Stimulated activated CD4-positive, alpha-beta T cell treated with anti-CD3 and anti-CD28 coated beads, Interleukin-1b, Interleukin-23, amount 100 ng/mL, for 1 hour (primary cell): ENCODE measurements at places on chromosomes 6 and 20.

GRCh38 chr20:44336725-44337380 is at the start of gene R3HDML:
Gene R3HDML, plus strand, starts transcription at chr20:44337043. Its CDS starts 115 bp downstream, at chr20:44337158.
- no peak for DNase-seq

DNA sequence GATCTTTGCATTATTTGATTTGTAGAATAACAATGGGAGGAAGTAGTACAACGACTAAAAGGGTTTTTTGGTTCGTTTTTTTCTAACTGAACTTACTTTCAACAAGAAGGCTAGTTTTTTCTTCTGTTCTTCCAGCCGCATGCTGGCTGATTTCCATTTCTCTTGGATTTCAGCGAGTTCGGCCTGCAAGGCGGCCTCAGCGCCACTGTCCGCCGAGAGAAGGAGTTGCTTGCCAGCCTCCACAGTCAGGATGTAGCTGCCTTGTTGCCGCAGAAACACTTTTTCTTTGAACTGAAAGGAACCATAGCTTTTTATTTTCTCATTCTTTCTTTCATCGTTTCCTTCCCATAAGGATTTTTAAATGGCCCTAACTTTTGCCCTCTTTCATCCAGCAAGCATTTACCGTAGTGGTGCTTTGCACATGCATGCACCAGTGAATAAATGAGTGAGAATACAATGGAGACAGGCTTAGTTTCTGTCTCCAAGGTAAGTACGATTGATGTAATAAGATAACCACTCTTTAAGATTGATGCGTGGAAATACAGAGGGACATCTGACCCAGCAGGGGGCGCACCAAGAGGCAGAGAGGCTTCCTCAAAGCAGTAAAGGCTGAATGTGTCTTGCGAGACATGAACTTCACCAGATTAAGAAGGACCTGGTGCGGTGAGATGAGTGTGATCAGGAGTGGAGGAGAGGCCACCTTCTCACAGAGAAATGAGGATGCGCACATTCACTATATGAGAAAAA is 398.8 kb downstream of the ESR1 start:
- peak; percentile 30 for DNase-seq

- no peak for DNase-seq
Observed at GRCh38 chr6:3504938-3505805, 48.3 kb upstream of the SLC22A23 start.

GRCh38 chr6:53408826-53409225 is 60.1 kb upstream of the ELOVL5 start:
- DNase-seq: no peak

DNA sequence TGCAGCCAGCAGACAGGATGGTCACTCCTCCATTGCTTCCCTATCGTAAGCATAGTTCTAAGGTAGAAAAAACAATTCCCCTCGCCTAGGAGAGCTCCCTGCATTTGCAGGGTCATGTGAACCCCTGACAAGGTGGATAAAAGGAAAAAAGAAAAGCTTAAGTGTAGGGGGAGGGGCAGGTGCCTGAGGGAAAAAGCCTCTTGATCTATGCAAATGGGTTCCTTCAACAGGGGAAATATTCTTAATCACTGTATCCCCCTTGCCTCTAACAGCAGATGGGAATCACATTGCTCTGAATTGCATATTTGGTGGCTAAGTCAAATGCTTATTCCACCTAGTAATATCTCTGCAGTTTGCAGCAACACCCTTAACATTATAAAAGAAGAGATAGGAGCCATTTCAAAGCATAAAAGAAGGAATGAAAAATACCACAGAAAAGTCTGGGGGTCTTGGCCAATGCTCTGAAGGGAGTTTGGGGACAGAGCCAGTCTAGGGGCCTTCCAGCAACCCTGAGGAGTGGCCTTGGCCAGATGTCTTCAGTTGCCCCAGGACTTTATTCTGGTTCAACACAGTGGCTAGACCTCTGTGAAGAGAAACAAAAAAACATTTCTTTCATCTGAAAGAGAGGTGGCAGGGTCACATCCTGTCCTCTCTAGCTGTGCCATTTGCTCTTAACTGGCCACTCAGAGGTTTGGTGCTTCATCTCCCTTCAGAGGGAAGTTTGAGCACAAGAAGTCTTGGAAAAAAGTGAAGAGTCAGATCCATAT is 660.4 kb upstream of the GJE1 start:
- DNase-seq: no peak

- no peak for DNase-seq
Observed at GRCh38 chr20:3925899-3926638, 36.9 kb downstream of the PANK2 start.

DNA sequence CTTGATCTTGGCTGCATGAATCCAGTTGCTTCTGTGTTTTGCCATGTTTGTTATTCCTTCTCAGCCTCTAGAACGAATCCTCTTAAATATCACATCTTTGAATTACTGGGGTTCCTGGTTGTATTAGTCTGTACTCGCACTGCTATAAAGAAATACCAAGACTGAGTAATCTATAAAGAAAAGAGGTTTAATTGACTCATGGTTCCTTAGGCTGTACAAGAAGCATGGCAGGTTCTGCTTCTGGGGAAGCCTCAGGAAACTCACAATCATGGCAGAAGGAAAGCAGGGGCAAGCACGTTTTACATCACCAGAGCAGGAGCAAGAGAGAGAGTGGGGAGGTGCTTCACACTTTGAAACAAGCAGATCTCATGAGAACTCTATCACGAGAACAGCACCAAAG is 18.0 kb upstream of the BFSP1 start:
- no peak for DNase-seq

- no peak for DNase-seq
Observed at GRCh38 chr20:61986762-61987321, 78.8 kb downstream of the TAF4 start.

- DNase-seq: no peak
Observed at GRCh38 chr6:17919496-17919895, 67.9 kb downstream of the KIF13A start.

DNA sequence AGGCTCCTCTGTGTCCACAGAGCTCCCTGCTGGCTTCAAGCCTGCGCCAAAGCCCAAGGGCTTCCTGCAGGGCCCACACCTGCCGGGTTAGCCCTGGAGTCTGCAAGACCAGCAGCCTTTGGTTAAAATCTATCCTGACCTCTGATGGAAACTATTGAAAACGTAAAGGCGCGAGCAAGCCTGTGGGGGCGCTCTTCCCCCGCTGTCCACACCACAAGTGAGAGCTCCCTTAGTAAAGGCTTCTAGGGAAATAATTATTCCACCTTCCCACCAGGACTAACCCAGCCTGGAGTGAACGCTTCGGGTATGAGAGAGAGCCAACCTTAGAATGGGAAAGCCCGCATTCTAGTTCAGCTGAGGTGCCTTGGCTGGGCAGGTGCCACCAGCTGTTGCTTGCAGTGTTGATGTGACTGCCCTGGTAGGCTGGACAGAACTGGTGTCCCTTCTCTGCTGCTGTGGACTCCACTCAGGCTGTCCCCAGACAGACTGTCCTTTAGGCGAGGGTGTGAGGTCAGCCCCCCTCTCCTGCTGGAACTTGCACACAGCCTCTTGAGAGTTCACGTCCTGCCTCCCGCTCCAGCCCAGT is 68.7 kb downstream of the SYTL3 start:
- DNase-seq: no peak

- no peak for DNase-seq
Observed at GRCh38 chr20:31694842-31695593, 27.6 kb downstream of the BCL2L1 start.

DNA sequence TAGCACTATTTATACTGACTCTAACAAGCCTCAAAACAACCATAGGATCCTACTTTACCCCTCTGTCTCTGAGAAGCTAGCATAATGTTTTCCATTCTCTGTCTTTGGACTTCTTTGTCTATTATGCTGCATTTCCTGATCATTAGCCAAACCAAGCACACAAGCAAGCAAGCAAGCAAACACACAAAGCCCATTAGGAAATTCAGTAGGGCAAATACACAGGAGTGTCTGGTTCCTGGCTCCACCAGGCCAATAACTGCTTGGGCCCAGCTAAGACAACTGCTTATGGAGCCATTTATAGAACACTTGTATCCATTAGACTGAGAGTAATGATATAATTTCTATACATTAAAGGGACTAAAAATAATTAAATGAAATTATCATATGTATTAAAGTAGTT is 952.9 kb upstream of the EPHA7 start:
- DNase-seq: no peak

DNA sequence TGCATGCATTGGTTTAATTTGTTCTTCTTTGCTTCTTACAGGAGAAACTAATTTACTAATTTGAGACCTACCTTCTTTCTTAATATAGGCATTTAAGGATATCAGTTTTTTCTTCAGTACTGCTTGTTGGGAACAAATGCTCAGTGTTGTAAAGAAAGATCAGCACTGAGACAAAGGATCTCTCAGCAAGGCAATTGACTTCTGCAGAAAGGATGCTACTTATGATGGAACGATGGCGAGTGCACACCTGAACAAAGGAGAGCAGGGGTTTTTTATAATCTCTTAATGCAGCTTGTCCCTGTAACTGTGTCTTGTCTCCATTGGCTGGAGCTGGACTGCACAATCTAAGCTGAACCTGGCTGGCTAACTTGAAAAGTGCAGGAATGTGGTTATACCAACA is 64.2 kb downstream of the RPP21 start:
- no peak for DNase-seq

- DNase-seq: no peak
Observed at GRCh38 chr6:30073489-30074235, 1.9 kb downstream of the RNF39 start.

DNA sequence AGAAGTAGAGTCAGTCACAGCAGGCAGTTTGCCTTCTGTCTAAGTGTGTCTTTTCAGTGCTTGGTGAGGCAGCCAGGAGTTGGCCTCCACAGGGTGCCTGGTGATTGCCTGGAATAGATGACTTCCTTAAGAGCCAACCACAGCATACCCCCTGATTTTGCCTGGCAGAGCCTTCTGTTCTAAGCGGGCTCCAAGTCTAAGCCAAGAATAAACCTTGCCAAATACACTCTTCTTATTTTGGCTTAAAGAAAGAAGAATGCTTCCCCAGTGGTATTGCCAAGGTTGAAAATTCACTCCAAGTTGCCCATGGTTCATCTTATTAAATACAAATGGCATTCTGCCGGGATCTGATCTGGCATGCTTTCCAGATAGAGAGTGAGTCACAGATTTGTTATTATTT is 1424.8 kb upstream of the EYS start:
- DNase-seq: no peak

GRCh38 chr6:32105433-32105832 is 3.7 kb downstream of the TNXB start:
- DNase-seq: no peak

DNA sequence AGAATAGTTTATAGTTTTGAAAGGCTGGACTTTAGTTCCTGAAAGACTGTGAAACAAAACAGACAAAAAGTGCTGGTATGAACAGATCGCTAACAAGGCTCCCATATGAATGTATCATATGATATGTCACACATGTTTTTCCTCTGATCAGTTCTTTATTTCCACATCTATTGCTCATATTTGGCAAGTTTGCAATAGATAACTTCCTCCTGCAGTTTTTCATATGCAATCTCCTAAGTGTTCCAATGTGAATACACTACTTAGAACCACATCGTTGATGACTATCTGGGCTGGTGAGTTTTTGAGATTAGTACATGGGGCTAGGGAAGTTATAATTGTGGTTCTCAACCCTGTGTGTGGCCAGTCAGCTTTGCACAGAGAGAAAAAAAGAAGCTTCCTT is 23.1 kb downstream of the CRYBG1 start:
- DNase-seq: no peak

- no peak for DNase-seq
Observed at GRCh38 chr6:165013701-165014100, 295.7 kb downstream of the C6orf118 start.
